Activated T-cell treated with anti-CD3 and anti-CD28 coated beads, Interleukin-2, amount 50 U/mL, for 4 hours (primary cell): ENCODE measurements at places on chromosomes 12 and 14.

DNA sequence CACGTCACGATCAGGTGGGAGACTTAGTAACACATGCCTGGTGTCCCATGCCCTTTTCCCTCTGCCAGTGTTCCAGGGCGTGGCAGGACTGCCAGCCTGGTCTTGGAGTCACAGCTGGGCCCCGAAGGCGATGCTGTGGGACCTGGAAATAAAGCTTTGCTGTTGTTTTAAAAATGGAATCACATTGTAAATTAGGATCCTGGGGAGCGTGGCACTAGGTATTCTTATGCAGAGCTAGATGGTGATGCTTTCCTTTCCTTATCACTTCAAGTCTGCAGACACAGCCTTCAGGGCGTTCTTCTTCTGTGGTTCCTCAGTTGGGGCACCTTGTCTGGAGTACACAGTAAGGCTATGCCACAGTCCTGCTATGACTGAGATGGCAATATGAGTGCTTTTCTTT, 64.6 kb downstream of the BICD1 start:
- no peak for DNase-seq

DNA sequence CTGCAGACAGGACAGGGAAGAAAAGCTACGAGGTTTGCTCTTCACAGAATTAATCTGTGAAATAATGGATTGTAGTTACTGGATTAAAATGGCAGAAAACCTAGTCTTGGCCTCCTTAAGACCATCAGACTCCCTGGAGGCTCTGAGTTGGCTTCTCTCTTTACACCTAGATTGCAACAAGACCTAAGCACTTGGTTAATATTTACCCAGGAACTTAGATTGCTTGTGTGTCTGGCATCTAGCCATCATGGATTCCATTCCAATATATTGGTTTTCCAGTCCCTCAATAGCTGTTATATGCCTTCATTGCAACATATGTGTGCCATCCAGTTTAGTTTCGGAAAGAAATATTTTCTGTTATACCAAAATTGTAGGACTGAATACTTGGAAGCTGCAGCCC, 1.9 kb upstream of the GTF2A1 start:
- DNase-seq, result no peak

DNA sequence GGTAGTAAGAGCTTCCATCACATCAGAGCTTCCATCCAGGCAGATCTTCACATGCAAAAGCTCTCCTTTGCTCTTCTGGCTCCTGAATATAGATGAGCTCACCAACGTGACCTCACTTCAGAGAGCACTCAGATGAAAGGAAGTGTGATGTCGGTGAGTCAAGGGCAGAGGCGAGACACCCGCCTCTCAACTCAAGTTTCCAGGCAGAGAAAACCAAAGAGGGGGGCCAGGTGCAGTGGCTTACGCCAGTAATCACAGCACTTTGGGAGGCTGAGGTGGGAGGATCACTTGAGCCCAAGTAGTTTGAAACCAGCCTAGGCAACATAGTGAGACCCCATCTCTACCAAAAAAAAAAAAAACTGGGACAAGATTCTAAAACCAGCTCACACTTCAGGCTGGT, 126.9 kb downstream of the DUSP6 start:
- peak; percentile 73 for DNase-seq

DNA sequence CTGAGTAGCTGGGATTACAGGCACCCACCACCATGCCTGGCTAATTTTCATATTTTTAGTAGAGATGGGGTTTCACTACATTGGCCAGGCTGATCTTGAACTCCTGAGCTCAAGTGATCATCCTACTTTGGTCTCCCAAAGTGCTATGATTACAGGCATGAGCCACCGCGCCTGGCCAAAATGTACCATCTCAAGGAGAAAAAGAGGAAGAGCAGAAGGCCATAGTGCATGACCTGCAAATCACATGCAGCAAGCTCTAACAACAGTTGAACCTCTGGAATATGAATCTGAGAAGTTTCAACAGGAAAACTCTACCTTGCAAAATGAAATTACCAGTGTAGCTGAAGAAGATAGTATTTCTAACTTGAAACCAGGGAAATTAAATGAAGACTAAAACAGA, 17.1 kb upstream of the SERPINA1 start:
- DNase-seq, result no peak

- DNase-seq, result no peak
These were observed 3.7 kb upstream of the ART4 start for GRCh38 chr12:14846876-14847580.

DNA sequence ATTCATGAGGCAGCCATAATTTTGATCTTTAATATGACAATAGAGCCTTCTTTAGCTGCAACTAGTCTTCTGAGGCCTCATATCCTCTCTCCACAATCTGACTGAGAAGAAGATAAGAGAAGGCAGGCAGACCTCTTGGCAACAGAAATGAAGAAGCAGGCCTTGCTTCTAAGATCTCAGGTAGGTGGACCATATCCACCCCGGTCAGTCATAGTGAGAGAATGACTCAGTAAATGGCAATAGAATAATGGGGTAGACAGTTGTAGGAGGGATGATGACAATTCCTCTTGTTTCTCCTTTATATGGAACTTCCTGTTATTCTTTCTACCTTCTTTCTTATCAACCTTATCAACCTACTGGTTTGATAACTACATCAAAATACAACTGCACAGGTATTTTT, 246.7 kb upstream of the G2E3 start:
- no peak for DNase-seq

- no peak for DNase-seq
These were observed 79.2 kb downstream of the C14orf132 start for GRCh38 chr14:96118391-96118790.

DNA sequence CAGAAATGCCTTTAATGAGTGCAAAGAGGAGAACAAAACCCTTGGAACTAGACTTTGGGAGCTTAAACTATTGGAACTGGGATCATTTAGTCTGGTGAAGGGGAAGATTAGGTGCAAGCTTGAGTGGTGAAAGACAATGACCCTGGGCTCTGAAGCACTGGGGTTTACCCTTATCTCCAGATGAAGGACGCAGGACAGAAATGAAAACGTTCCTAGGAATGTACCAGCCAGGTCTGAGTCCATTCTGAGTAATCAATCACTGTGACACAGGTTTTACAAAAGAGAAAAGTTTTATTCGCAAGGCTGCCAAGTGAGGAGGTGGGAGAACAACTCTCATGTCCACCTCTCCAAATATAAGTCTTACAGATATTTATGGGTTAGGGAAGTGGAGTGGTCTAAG, 249.1 kb downstream of the LRIG3 start:
- DNase-seq, result no peak
